Fibroblast of lung (primary cell): ENCODE measurements at places on chromosomes 3 and 15. TPM values are rescaled to one million over a fixed set of nuclear protein-coding genes. Genes with fewer than 3 reads are reported as not detected.

- DNase-seq, result no peak
Measured at GRCh38 chr3:171558188-171558696, 98.0 kb upstream of the TNIK start.

GRCh38 chr3:40771112-40771511 lies 246.4 kb downstream of the ZNF621 start:
- no peak for DNase-seq

Gene TGM5
- total RNA-seq, result under 0.01 TPM in 1 of 2 replicates, not detected in the other

DNA sequence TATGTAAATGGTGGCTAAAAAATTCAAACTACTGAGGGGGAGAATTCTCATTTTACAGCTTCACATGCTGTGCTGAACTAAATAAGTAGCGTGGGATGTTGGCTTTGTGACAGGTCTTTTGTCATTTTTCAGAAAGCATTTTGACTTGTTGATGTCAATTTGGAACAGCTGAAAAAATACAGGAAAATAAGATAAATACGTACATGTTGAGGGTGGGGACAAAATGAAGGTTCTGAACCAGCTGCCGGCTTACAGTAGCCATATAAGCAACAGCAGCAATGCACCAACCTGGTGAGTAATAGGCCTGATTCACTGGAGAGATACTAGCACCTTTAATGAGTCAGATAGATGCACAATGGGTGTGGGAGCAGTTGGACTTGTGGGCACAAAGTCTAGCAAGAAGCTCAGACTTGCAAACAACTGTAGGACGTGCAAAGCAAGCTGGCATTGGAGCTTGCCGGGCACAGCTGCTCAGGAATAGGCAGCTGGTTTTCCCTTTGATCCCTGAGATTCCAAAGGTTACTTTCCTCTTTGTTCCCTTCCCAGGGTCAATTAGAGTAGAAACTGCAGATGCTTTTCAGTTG lies 12.9 kb downstream of the B3GNT5 start:
- DNase-seq, result peak; percentile 96

DNA sequence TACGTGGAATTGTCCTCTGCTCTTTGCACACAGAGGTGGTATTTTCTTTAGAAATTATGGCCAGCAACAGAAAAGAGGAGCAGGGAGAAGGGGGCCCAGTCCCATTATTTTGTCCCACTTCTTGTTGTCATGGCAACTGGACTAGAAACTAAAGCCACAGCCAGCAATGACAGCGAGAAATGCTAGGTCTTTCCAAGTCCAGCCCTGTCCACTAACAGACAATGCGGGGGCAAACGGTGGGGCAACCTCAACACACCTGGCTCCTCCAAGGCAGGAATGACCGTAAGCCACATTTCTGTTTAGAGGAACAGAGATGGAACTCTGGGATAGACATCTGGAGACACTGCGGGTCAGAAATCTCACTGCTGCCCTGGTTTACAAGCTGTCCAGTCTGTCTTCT lies 107.3 kb downstream of the RFTN1 start:
- DNase-seq, result no peak

GRCh38 chr3:43236008-43236407 lies 50.3 kb upstream of the SNRK start:
- peak; percentile 10 for DNase-seq

Gene HYAL2
- 50.6 and 52.5 TPM in 2 replicates for total RNA-seq

Gene ARGFX
- total RNA-seq, result not detected in 2 replicates

- peak; percentile 46 for DNase-seq
Measured at GRCh38 chr3:146035366-146035765, 125.6 kb downstream of the PLOD2 start.

Gene NR2E3
- 0.77 and 1.3 TPM in 2 replicates for total RNA-seq

Gene PLCD1
- total RNA-seq, result 31.8 and 47.2 TPM in 2 replicates

Gene SEMA3F
- 9.7 and 10.3 TPM in 2 replicates for total RNA-seq
